ENCODE measurements at places on chromosomes 3 and 15.

GRCh38 chr3:168312984-168313383 is 217.3 kb upstream of the GOLIM4 start:
- H3K27me3 ChIP-seq: no peaks in the 10 kb centered on the region
- H3K36me3 ChIP-seq: no peaks in the 10 kb centered on the region
- H3K4me1 ChIP-seq: no peaks in the 10 kb centered on the region
- DNase-seq: no peak

DNA sequence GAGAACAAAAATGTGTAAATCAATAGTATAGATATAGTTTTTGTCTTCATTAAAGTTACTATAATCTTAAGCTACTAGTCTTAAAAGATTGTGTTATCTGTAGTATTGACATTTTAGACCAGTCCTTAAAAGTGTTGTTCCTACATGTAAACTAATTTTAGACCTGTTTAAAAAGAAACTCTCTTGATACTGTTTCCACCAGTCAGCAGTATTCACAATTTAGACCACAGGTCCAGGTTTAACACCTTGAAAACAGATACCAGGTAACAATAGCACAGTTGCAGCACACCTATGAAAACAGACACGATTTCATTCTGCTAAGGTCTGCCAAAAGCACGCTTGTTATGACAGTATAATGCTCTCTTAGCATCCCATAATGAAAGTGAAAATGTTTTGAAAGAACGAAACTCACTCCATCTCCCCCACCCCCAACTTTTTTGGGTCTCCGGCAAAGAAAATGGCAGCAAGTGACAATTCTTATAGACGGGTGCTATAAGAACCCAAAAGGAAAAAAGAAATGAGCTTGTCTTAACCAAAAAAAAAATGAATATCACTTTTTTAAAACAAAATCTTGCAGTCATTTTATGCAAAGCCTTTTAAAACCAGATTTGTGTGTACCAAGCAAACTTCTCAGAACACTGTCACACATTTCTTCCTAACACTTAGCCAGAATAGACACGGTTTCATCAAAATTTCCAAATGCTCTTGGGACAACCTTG is 1.6 kb downstream of the EIF4E3 start:
- no peak for DNase-seq
- no peaks in the 10 kb centered on the region for H3K36me3 ChIP-seq
- no peaks in the 10 kb centered on the region for H3K27me3 ChIP-seq
- H3K4me3 ChIP-seq: peak overlapping the region; percentile 70

DNA sequence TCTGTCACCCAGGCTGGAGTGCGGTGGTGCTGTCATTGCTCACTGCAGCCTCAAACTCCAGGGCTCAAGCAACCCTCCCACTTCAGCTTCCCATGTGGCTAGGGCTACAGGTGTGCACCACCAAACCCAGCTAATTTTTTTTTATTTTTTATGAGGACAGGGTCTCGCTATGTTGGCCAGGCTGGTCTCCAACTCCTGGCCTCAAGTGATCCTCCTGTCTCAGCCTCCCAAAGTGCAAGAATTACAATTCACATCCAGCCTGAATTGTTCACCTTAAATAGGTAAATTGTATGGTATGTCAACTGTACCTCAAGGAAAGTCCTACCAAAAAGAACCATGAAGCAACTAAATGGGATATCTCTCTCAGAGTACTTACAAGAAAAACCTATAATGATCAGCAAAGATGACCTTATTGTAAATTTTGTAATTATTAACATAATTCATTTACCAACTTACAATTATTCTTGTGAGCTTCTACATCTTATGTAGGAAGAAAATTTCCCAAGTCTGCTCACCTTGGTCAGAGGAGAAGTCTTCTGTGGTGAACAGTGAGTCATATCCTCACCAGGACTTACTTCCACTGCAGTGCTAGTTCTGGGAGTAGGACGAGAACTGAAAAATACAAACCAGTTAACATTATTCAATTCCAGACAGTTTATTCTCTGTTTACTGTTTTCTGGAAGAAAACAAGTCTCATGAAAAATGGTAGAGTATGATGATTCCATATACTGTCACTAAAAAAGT is 54.4 kb downstream of the ULK4 start:
- no peaks in the 10 kb centered on the region for H3K27me3 ChIP-seq
- no peak for DNase-seq
- no peak overlapping the region for H3K4me3 ChIP-seq
- no peaks in the 10 kb centered on the region for H3K4me1 ChIP-seq
- H3K27ac ChIP-seq: no peak overlapping the region
- H3K36me3 ChIP-seq: peaks cover 37% of the 10 kb centered on the region

- H3K27me3 ChIP-seq: no peaks in the 10 kb centered on the region
- no peak for DNase-seq
- no peaks in the 10 kb centered on the region for H3K36me3 ChIP-seq
Measured at GRCh38 chr3:11373235-11373634, 101.0 kb downstream of the ATG7 start.

- DNase-seq: no peak
- no peak overlapping the region for H3K4me3 ChIP-seq
- no peaks in the 10 kb centered on the region for H3K36me3 ChIP-seq
- H3K4me1 ChIP-seq: no peaks in the 10 kb centered on the region
- no peak overlapping the region for H3K27ac ChIP-seq
Measured at GRCh38 chr3:7669641-7670040, 808.7 kb downstream of the GRM7 start.

GRCh38 chr3:157464321-157464720 is 27.7 kb downstream of the PTX3 start:
- no peaks in the 10 kb centered on the region for H3K36me3 ChIP-seq
- no peaks in the 10 kb centered on the region for H3K27me3 ChIP-seq
- no peak for DNase-seq
- H3K4me3 ChIP-seq: no peak overlapping the region
- no peaks in the 10 kb centered on the region for H3K4me1 ChIP-seq
- no peak overlapping the region for H3K27ac ChIP-seq

All from spleen (tissue), 13 donors.